OCI-LY7 (cell line): ENCODE measurements at places on chromosomes 5 and 9.

DNA sequence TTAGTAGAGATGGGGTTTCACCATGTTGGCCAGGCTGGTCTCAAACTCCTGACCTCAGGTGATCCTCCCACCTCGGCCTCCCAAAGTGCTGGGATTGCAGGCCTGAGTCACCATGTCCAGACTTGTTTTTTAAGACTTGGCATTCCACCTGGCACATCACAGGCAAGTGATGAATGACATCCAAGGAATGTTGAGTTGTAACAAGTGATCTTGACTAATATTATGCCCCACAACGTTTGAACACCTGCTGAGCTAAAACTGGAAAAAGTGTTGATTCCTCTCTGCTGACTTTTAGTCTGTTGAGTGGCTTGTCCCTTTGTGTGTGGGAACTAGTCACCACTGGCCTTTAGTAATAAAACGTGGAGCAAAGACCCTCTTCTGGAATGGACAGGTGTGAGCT lies 54.6 kb downstream of the SUB1 start:
- no peak for DNase-seq

DNA sequence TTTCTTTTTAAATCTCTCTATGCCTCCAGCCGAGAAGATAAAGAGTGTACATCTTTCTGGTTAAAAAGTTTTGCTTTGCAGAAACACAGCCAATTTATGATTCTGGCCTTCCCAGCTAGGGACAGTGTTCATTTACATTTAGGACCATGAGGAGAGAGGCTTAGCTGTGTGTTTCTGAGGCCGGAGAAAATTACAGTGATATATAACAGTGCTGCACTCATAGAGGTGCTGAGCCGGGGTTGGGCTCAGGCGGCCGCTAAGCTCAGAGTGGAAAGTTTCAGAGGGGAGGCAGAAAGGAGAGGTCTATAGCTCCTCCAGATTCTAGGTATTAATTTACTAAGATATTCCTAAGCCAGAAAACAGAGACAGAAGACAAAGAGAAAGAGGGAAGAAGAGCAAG lies 37.0 kb upstream of the LCP2 start:
- no peak for DNase-seq

GRCh38 chr9:95666096-95666784 lies 149.5 kb upstream of the PTCH1 start:
- DNase-seq = no peak

GRCh38 chr5:36691696-36692371 lies 85.4 kb downstream of the SLC1A3 start:
- no peak for DNase-seq

GRCh38 chr5:151222790-151223446 lies 974 bp downstream of the CCDC69 start:
- DNase-seq = peak; percentile 23

GRCh38 chr5:176733406-176734262 lies 76.7 kb upstream of the UNC5A start:
- no peak for DNase-seq

DNA sequence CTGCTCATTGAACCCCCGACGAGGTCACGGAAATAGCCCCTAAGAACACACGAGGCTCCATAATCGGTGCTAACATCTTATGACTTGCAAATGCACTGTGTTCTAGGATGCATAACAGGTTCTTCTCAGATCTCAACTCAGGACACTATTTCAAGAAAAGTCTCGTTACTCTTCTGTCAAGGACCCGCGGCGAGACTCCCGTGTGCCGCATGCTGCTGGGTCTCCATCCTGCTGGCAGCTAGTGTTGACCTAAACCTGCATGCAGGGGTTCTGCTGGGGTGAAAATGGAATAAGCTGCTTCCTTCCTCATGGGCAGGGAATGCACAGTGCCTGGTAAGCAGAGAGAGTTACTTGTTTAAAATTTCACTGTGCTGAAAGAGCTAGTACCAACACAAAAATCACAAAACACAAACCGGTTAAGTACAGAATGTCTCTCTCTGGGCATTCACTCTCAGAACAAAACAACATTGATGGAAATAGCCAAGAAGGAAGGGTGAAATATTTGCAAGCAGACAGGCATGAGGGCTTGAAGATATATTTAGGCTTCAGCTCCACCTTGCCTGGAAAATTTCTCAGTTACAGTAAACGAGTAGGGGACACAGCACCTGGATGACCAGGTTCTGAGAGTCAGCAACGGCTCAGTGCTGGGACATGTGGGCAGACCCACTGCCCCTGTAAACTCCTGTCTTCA lies 416.5 kb downstream of the GADD45G start:
- no peak for DNase-seq

- no peak for DNase-seq
Measured at GRCh38 chr9:106931466-106931865, 68.5 kb downstream of the ZNF462 start.

DNA sequence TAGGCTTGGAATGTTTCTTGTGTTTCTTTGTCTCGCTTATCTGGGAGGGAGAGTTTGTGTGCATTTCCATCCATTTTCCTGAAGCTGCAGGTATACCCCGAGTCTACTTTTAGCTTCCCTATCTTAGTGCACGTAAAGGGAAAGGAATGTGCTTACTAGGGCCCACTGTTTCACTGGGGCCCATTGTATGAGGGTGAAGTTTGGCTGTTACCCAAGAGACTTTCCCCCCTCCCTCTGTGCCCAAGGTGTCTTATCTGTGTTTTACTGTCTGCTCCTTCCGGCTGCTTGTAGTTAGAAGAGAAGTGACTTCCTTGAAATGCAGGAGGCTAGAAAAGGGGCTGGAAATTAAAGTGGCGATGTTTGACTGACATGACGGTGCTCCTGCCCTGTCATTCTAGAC lies 12.1 kb upstream of the BTNL3 start:
- DNase-seq = peak; percentile 2

DNA sequence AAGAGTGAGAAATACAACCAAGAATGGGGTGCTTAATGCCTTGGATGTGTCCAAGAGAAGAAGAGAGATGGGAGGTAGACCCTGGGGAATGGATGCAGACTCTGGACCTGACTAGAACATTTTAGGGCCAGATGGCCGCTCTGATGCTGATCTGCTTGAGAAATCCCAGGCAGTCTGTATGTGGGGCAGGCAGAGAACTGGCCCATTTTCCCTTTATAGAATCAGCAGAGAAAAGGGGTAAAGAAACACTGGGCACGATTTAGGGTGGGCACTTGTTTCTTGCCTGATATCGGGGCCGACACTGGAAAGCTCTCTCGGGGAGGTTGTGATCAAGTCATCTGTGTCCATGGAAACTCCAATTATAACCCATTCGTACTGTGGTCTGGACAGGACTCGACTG lies 118.5 kb upstream of the FSTL4 start:
- no peak for DNase-seq

DNA sequence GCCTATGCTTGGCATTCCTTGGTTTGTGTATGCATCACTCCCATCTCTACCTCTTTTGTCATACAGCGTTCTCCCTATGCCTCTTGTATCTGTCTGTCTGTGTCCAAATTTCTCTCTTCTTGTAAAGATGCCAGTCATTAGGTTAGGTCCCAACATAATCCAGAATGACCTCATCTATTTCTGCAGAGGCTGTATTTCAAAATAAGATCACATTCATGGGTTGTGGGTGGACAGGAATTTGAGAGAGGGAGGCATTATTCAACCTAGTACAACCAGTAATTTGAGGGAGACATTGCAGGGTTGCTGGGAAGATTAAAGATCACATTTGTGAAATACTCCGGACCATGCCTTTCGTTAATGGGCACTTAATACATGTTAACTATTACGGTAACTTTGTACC lies 155.0 kb downstream of the MAN2A1 start:
- DNase-seq = no peak

DNA sequence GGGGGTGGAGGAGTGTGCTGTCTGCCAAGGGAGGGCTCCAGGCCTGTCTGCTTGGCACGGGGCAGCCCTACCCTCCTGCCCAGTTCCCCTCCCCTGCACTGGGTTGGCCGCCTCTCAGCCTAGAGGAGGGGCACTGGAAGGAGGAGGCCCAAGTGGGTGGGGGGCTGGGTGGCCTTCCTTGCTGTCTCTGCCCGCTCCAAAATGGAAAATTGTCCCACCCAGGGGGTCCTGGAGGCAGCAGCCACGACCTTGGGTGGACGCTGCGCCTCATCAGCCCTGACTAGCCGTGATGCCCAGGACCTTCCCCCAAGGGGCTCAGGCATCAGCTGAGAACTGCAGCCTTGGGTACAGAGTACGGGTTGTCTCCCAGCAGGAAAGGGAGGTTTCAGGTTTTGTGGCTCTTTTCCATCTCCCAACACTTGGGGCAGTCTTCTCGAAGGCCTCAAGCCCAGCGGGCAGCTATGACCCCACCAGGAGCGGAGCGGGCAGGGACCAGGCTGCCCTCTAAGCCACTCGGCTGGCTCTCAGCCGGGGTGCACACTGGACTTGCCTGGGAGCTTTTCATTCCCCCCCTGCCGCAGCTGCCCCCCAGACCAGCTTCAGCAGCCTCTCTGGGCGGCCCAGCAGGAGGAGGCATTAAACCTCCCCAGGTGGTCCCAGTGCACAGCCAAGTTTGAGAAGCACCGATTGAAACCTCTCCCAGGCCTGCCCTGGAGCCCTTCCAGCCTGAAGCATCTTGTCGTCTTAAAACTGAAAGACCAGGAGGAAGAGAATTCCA lies 20.6 kb downstream of the NTNG2 start:
- no peak for DNase-seq

- DNase-seq = no peak
Measured at GRCh38 chr5:168417731-168418429, 68.4 kb upstream of the RARS1 start.

DNA sequence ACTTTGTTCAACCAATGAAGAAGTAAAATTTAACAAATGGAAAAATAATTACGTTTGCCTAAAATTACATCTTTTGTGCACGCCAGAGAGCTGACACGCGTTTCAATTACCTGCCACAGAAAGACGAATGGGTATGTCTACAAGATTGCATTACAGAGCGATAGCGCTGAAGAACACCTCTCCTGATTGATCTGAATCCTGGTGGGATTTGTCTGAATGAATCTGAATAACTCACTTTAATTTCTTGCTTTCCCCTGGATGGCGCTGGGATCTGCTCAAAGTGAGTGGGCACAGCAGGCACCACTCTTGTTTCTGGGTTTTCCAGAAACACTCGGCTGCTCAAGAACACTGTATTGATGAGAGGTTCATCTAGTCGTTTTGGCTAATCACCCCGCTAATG lies 148.8 kb upstream of the TBC1D2 start:
- DNase-seq = no peak

DNA sequence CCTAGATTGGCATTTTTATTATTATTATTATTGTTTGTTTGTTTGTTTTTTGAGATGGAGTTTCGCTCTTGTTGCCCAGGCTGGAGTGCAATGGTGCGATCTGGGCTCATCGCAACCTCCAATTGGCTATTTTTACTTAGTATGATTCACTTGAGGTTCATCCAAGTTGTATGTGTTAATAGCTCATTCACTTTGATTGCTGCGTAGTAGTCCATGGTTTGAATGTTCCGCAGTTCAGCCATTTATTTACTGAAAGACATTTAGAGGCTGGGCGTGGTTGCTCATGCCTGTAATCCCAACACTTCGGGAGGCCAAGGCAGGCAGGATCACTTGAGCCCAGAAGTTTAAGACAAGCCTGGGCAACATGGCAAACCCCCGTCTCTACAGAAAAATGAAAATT lies 22.6 kb upstream of the MELK start:
- no peak for DNase-seq

- DNase-seq = no peak
Measured at GRCh38 chr5:11497651-11498050, 406.6 kb downstream of the CTNND2 start.

DNA sequence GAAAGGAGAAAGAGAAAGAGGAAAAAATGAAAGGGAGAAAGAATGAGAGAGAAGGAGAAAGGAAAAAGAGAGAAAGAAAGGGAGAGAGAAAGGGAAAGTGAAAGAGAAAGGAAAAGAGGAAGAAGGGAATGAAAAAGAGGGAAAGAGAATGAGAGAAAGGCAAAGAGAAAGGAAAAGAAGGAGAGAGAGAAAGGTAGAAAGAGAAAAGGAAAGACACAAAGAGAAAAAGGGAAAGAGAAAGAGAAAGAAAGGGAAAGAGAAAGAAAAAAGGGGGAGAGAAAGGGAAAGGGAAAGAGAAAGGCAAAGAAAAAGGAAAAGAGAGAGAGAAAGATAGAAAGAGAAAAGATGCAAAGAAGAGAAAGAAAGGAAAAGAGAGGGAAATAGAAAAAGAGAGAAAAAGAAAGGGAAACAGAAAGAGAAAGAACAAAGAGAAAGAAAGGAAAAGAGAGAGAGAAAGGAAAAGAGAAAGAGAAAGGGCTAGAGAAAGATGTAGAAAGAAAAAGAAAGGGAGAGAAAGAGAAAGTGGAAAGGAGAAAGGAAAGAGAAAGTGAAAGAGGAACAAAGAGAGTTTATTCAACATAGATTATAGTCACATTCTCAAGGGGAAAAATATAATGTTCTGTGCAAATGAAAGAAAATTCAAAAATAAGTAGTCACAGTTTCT lies 165.2 kb downstream of the TMEM38B start:
- no peak for DNase-seq
